ENCODE measurements at places on chromosomes 13 and 19.
A peak's percentile ranks its signal among the peaks of the same experiment; 100 is the strongest.

DNA sequence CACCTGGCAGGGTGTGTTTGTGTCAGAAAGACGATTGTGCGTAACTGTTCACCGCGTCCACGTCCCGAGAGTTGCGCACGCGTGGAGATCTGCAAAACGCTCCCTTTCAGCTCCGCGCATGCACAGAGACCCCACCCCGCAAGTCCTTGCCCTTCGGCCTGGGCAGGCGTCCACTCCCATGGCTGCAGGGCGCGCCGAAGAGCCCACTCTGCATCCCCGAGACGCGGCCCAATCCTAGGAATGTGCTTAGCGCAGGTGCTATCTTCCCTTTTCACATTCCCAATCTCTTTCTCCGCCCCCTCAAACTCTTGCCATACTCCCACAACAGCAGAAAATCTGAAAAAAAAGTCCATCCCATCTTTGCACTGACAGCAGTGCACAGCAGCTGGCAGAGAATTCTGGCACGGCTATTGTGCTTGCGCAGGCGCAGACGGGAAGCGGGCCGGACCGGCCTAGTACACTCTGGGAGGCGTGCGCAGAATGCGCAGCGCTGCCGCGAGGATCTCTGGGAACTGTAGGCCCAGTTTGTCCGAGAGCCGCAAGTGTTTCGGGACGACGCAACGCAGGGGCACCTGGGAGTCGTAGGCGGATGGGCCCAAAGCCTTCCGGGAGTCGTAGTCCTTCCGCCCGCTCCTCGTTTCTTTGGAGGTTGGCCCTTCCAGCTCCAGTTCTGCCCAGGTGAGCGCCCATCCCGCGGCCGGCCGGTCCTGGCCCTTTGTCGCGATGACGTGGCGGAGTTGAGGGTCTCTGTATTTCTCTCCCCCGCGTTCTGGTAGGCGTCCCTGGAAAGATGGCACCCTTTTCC is 23.1 kb downstream of the ZNF175 start:
- peak; percentile 97 for DNase-seq

GRCh38 chr19:13094771-13095392 is 7.8 kb downstream of the LYL1 start:
- DNase-seq = no peak

GRCh38 chr19:18014197-18014596 is 6.2 kb downstream of the ARRDC2 start:
- DNase-seq = no peak

DNA sequence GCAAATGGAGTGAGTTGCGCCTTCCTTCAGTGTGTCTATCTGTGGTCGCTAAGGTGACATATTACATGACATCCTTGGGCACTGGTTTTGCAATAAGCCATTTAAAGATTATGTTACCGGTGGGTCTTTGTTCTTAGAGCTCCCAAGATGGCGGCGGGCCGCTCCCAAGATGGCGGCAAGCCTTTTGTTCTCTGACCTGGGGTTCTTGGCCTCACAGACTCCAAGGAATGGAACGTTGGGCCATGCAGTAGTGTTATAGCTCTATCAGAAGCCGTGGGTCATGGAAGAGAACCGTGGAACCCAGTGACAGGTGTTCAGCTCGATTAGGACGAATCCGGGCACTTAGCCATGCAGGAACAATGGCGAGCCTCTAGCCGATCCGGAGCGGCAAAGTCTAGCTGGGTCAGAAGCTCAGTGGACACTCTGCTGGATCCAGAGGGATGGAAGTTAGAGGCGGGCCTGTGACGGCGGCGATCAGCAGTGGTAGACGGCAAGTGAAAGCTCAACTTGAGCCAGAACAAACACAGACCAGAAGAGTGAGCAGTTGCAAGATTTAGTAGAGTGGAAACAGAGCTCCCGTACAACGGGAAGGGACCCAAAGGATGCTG is 188.6 kb downstream of the TEX29 start:
- DNase-seq = no peak

DNA sequence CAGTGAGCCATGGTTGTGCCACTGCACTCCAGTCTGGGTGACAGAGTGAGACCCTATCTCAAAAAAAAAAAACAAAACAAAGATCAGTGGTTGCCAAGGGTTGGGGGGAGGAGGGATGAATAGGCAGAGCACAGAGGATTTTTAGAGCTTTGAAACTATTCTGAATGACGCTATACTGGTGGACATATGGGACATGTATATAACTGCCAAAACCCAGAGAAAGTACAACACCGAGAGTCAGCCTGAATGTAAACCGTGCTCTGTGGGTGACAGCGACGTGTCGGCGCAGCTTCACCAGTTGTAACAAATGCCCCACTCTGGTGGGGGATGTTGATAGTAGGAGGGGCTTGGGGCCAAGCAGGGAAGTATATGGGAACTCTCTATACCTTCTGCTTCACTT is 32.9 kb downstream of the ZIC5 start:
- no peak for DNase-seq

DNA sequence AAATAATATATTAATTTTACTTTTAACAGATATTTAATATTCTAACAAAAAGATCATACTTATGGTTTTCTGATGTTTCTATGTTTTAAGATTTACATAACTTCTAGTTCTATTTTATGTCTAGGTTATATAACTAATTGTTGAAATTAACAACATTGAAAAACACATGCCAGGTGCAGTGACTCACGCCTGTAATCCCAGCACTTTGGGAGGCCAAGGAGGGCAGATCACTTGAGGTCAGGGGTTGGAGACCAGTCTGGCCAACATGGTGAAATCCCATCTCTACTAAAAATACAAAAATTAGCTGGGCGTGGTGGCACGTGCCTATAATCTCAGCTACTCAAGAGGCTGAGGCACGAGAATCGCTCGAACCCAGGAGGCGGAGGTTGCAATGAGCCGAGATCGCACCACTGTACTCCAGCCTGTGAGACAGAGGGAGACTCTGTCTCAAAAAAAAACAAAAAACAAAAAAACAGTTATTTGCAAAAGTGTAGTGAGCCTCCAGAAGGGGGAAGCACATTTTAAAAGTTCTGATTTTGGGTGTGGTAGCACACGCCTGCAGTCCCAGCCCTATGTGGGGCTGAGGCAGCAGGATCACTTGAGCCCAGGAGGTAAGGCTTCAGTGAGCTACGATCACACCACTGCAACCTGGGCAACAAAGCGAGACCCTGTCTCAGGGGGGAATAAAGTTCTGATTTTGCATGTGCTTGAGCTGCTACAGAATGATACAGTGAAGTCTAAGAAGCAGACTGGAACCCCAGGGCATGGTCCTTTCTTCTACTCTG is 18.7 kb downstream of the MIPEP start:
- no peak for DNase-seq

GRCh38 chr19:50238043-50238442 is 34.6 kb downstream of the MYH14 start:
- DNase-seq = no peak

DNA sequence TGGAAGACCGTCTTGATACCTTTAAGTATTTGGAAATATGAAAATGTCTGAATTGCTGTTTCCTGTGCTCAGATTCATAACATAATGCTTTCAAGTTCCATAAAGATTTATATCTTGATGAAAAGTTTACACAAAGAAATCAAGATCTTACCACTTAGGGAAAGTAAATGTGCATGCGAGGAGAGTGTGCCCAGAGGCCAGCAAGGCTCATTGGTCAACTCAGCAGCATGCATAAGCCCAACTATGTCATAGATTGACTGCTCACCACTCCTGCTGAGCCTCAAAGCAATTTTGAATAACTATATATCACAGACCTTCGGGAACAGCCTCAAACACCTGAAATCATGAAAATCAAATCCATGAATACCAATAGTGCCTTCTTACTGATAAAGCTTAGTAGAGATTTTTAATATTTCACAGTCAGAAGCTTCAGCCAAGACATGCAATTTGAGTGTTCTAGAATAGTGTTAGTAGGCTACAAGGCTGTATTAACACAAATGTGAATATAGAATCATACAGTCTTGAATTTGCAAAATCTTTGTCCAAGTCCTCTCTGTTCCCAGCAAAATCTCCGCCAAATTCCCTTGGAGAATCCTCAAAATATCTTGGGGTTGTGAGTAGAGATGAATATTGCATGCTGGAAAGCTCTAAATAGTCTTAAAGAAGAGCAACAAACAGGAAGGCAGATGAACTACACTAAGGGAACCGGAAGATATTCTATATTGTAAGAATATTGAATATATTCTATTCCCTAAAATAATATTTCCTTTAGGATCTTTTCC is 124.1 kb downstream of the DCLK1 start:
- no peak for DNase-seq

- DNase-seq = no peak
Observed at GRCh38 chr13:33072282-33072681, 56.1 kb downstream of the KL start.

- no peak for DNase-seq
Observed at GRCh38 chr13:34011552-34012085, 193.7 kb downstream of the RFC3 start.

GRCh38 chr19:48120505-48120904 is 9.9 kb upstream of the PLA2G4C start:
- no peak for DNase-seq

GRCh38 chr13:32086791-32087441 is 55.3 kb downstream of the FRY start:
- no peak for DNase-seq

DNA sequence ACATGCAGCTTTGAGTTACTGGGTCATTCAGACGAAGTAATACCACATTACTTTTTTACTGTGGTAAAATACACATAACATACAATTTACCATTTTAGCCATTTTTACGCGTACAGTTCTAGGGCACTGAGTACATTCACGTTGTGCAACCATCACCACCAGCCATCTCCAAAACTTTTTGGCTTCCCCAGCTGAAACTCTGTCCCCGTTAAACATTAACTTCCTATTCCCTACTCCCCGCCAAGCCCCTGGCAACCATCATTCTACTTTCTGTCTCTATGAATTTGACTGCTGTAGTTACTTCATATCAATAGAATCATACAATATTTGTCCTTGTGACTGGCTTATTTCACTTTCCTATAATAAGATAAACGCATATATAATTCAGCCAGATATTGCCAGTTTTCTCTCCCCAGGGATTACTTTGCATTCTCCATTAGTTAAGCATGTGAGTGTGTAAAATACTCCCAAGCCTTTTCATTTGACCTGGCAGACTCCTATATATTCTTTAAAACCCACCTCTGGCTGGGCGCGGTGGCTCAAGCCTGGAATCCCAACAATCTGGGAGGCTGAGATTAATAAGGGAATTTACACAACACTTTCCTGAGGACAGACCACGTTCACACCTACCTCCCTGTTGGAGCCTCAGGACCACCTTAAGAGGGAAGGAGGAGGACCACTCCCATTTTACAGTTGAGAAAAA is 10.0 kb upstream of the CYP4F22 start:
- no peak for DNase-seq

DNA sequence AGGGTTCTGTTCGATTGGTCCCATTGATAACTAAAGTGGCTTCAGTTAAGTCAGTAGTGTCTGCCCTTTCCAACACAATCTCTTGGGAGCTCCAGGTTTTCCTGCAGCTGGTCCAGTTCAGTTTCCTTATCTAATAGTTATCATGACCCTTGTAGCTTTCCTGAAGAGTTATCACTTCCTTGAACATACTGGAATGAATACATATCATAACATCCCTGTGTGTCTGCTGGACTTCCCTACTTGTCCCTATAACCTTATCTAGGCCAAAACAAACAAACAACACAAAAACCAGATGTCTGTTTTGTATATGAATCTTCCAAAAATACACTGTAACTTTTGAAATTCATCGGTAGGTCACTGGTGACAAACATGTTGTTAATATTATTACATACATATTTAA is 167.6 kb downstream of the DCT start:
- no peak for DNase-seq

- DNase-seq = no peak
Observed at GRCh38 chr19:1037621-1038064, 2.3 kb upstream of the ABCA7 start.

DNA sequence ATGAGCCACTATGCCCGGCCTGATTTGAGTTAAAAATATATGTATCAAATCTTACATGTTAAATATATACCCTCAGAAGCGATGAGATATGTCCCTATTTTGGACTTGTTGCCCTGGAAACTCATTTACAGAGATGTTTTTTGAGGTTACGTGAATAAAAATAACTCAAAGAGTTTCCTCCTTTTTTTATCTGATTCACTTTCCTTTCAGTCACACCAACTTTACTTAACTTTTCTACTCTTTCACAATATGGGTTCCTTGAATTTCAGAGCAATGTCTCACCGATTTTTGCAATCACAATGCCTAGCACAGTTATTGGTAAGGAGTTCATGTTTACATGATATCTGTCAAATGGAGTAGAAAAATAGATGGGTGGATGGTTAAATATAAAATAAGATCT is 2.3 kb downstream of the OR7C2 start:
- DNase-seq = no peak

GRCh38 chr13:41631296-41631965 is 174.1 kb downstream of the RGCC start:
- no peak for DNase-seq

DNA sequence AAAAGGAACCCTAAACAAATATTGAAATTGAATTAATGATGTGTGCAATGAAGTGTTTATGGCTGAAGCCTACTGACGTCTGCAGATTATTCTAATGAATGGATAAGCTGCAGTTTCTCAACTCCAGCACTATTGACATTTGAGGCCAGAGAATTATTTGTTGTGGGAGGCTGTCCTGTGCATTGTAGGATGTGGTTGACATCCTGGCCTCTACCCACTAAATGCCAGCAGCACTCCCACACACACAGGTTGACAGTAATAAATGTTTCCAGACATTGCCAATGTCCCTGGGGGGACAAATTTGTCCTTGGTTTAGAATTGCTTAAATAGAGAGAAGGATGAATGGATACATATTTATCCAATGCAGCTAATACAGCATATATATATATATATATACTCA is 19.2 kb upstream of the MYH14 start:
- no peak for DNase-seq

- no peak for DNase-seq
Observed at GRCh38 chr19:31232180-31232579, 117.1 kb downstream of the TSHZ3 start.

GRCh38 chr13:26007261-26008125 is 44.3 kb downstream of the SHISA2 start:
- no peak for DNase-seq

GRCh38 chr13:79497852-79498251 is 16.9 kb downstream of the NDFIP2 start:
- no peak for DNase-seq

DNA sequence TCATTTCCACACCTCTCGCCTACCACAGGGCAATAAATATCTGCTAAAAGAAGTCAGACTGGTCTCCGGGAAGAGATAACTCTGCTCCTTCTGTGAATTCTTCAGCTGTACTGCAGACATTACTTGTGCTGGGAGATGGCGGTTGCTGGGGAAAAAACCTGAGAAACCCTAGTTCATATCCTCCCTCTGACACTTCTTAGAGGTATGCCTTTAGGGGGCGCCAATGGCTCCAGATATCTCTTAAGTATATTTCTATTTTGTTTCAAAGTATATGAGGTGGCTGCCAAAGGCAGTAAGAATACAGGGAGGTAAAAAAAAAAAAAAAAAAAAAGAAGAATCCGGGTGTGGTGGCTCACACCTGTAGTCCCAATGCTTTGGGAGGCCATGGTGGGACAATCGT is 175.2 kb downstream of the PAN3 start:
- no peak for DNase-seq

GRCh38 chr19:13162724-13163608 is 12.8 kb downstream of the IER2 start:
- peak; percentile 93 for DNase-seq

All from left forelimb (tissue), 1 donor.